Neural crest cell (in vitro differentiated cells): ENCODE measurements at places on chromosomes 3 and 15.

DNA sequence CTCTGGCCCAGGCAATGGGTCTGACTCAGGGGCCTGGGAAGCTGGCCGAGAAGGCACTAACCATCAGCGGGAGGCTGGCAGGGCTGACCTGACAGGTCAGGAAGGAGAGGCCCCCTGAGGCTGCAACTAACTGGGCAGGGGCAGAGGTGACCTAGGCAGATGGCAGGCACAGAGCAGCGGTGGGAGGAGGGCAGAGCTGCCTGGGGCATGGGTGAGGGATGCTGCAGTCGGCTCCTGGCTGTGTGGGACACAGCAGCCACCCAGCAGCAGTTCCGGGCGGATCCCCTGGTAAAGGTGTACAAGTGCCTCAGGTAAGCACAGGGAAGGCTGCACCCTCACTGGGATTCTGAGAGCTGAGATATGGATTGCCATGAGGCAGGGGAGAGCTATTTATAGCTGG lies 236.1 kb downstream of the OCA2 start:
- no peak for DNase-seq

- no peak for DNase-seq
Observed at GRCh38 chr15:63948971-63949370, 97.3 kb downstream of the DAPK2 start.

DNA sequence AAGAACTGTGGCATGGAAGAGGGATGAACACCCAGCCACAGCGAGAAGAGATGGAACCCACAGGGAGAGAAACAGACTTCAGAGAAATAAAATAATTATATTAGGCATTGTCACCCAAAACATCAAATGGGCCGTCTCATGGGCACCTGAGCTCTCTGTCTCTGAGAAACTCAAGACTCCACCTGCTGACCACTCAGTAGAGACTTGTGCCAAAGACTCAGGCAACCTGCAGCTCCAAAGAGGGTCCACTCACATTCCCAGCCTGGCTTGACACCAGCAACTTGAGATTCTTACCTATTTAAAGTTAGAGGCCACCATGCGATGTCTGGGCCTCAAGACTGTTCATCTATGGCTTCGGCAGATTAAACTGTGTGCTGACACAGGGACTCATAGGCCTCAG lies 12.0 kb downstream of the SEMA5B start:
- no peak for DNase-seq

GRCh38 chr15:78229431-78230406 lies 4.6 kb downstream of the ACSBG1 start:
- DNase-seq, result no peak

GRCh38 chr15:31023841-31024240 lies 32.4 kb upstream of the MTMR10 start:
- no peak for DNase-seq

DNA sequence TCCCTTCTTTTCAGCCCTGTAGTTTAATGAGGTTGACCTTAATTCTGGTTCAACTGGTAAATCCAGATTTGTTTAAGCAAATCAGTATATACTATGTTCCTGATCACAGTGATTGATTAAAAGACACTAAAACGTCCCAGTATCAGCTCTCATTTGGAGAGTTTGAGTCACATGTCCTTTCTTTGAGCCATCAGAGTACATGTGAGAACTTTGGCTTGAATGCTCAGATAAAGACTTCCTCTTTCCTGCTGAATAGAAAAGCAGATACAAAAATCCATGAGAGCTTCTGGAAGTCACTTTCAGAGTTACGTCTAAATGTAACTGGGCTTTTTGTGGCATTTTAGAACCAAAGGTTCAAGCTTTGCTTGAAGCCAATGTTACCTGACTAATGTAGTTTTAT lies 341.8 kb upstream of the SATB1 start:
- no peak for DNase-seq

DNA sequence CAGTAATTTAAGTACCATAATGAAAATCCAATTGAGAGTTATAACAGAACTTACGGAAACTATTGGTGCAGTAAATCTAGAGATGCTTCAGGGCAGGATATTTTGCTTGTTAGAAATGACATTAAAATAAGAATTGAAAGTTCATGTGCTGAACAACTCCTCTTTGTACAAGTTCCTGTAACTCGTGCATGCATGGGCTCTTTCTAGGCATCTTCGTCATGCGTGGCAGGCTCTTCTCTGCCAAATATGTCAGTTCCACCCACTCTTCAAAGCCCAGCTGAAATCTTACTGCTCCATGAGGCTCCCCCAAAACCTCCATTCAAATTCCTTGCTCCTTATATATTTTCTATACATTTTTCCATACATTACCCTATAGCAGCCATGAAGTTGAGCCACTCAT lies 48.7 kb downstream of the FBN1 start:
- DNase-seq, result no peak

DNA sequence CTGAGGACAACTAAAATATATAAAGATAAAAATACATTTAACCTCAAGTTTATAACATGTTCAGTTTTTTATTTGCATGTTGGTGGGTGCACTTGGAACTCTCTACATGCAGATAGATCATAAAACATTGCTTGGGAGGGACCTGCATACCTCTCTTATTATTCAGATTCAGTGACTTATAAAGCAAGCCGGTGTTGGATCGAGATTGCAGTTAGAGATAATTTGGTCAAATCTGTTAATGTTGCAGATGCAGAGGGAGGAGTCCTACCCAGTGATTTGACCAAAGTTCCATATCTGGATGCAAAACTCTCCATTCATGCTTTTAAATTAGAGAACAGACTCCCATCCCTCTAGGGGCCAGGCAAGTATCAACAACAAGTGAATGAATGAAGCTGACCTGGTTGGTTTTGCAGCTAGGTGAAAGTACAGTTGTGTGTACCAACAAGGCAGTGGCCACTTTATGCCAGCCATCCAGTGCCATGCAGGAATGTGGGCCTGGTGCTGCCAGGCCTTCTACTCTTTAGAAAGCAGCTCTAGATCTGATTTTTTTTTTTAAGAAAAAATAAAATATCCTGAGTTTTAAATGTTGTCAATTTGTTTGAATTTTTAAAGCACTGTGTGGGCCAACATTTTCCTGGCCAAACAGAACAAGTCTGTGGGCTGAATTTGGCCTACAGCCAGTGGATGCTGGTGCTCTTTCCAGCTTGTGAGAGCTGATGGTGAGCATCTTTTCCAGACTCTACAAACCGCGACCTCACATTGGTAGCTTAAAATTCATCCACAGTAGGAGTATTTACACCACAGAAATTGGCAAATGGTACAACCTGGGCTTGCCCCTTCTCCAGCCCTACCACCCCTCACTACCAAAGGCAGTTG lies 12.3 kb downstream of the CDIN1 start:
- DNase-seq, result no peak
